ENCODE measurements at places on chromosomes 3 and 15. TPM values are rescaled to one million over a fixed set of nuclear protein-coding genes. Genes with fewer than 3 reads are reported as not detected.

- DNase-seq: no peak
- H3K4me1 ChIP-seq: no peaks in the 10 kb centered on the region
- no peaks in the 10 kb centered on the region for H3K27me3 ChIP-seq
- H3K36me3 ChIP-seq: no peaks in the 10 kb centered on the region
Observed at GRCh38 chr15:78431955-78432354, 6.1 kb upstream of the IREB2 start.

- no peaks in the 10 kb centered on the region for H3K36me3 ChIP-seq
- no peak overlapping the region for H3K4me3 ChIP-seq
- DNase-seq: no peak
- H3K4me1 ChIP-seq: peaks cover under 1% of the 10 kb centered on the region
Observed at GRCh38 chr3:23183731-23184130, 19.4 kb upstream of the UBE2E2 start.

TEX55 gene
- total RNA-seq: not detected

SERINC4 gene
- total RNA-seq: not detected

HHLA2 gene
- total RNA-seq: 0.26 TPM

NUDT16 gene
- 47.2 TPM for total RNA-seq

DNA sequence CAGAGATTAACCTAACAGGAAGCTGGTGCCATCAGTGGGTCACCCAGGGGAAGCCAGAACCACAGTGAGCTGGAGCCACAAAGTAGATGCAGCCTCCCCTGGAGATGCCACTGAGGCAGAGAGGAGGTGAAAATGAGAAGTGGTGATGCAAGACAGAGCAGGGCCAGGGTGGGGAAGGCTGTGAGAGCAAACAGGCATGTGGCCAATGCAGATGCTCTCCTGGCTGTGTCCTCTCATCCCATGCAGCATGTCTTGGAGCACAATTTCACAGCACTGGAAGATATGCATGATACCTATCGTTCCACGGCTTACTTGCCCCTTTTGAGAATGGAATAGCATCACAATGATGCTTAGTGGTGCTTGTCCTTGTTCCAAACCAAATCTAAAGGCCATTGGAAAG, 126.3 kb downstream of the ABHD5 start:
- H3K27ac ChIP-seq: no peak overlapping the region
- H3K4me1 ChIP-seq: no peaks in the 10 kb centered on the region
- no peaks in the 10 kb centered on the region for H3K27me3 ChIP-seq
- no peaks in the 10 kb centered on the region for H3K36me3 ChIP-seq

ANKDD1A gene
- total RNA-seq: 6.0 TPM

DNA sequence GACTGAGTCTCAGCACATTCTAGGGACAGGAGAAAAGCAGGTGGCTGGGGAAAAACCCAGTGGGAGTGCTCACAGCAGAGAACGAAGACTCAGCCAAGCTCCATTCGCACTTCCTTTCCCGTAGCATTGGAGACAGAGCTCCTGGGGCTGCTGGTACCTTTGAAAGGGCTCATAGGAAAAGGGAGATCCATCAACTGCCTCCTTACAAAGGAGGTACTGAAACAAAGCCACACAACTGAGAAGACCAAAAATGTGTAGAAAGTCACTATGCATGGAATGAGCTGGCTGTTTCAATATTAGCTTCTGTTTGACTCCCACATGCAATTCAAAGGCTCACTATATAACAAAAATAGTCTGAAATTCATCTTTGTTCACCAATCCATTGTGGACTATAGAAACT, 16.9 kb downstream of the STIMATE start:
- no peak overlapping the region for H3K27ac ChIP-seq
- H3K4me1 ChIP-seq: peaks cover 4% of the 10 kb centered on the region
- H3K27me3 ChIP-seq: no peaks in the 10 kb centered on the region

DNA sequence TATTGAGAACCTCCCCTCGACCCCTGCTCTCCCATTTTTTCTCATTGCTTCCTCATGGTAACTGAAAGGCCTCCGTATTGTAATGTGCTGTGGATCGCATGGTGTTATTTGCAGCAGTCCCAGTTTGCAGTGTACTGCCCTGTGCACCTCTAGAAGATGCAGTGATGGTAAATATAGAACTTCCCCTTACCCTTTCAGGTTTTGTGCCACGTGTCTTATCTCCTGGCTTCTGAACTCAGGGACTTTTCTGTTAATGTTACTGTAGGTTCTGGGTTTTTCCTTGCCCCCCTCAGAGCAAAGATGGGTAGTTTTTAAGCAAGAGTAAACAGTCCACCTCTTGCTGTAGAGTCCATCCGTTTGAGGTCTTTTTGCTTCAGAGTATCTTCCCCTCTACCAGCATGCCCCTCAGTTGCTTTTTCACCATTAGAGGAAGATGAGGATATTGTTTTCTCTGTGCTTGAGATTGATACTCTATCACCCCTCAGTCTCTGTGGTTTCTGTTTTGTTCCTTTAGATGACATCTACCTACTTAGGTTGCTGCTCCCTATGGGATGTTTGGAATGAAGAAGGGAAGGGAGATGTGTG, 22.4 kb downstream of the CHD2 start:
- H3K27ac ChIP-seq: peak overlapping the region; percentile 63
- peaks cover 78% of the 10 kb centered on the region for H3K4me1 ChIP-seq
- peaks cover 34% of the 10 kb centered on the region for H3K36me3 ChIP-seq
- no peaks in the 10 kb centered on the region for H3K27me3 ChIP-seq
- no peak for DNase-seq

FAM107A gene
- total RNA-seq: 91.5 TPM

DNA sequence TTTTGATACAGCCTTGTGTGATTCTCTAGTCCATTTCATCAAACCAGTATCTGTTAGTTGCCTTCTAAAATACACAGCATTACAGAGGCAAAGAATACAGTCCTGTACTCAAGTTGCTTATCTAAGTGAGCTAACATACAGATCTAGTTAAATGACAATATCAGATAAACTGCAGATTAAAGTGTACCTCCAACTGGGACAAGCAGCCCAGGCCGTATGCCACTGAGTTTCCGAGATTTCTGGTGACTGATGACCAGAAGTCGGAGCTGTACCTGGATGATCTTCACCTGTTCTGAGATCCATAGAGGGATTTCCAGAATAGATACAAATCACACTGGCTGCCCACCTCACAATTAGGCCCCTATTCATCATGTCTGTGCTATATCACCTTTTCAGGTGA, 6.3 kb upstream of the TRIM59 start:
- H3K27ac ChIP-seq: no peak overlapping the region
- H3K4me1 ChIP-seq: no peaks in the 10 kb centered on the region
- H3K27me3 ChIP-seq: no peaks in the 10 kb centered on the region
- no peak for DNase-seq
- no peaks in the 10 kb centered on the region for H3K36me3 ChIP-seq
- no peak overlapping the region for H3K4me3 ChIP-seq

GRCh38 chr3:122993124-122993978, 34.2 kb downstream of the SEMA5B start:
- H3K36me3 ChIP-seq: no peaks in the 10 kb centered on the region
- no peak overlapping the region for H3K4me3 ChIP-seq

ESYT3 gene
- 66.4 TPM for total RNA-seq

TMC3 gene
- total RNA-seq: not detected

- no peaks in the 10 kb centered on the region for H3K27me3 ChIP-seq
- peak overlapping the region; percentile 100 for H3K4me3 ChIP-seq
- no peak for DNase-seq
- H3K36me3 ChIP-seq: peaks cover 14% of the 10 kb centered on the region
- H3K4me1 ChIP-seq: peaks cover 48% of the 10 kb centered on the region
Observed at GRCh38 chr15:88621789-88622604, 857 bp downstream of the AEN start.

GRCh38 chr3:6444888-6445658, 415.8 kb upstream of the GRM7 start:
- no peaks in the 10 kb centered on the region for H3K27me3 ChIP-seq
- H3K4me3 ChIP-seq: no peak overlapping the region
- H3K36me3 ChIP-seq: no peaks in the 10 kb centered on the region
- H3K27ac ChIP-seq: no peak overlapping the region

DNA sequence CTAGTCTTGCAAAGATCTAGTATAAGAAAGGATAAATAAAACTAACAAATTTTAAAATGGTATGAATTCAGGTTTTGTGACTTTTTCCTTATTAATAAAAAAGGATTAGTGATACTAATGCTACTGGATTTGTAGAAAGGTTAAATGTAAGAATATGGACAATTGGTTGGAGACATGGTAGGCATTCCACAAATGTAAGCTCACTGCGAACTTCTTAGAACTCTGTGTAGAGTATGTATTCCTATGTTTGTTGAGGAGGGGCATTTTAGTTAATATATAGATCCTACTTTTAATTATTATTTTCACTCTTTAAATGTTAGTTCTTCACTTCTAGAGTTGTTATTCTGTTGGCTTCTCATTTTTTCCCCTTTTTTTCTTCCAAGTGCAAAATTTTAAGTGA, 414.3 kb downstream of the RBMS3 start:
- H3K27ac ChIP-seq: peak overlapping the region; percentile 73
- peaks cover 25% of the 10 kb centered on the region for H3K4me1 ChIP-seq
- H3K4me3 ChIP-seq: no peak overlapping the region
- no peak for DNase-seq
- H3K36me3 ChIP-seq: no peaks in the 10 kb centered on the region

PLCH1 gene
- total RNA-seq: 12.1 TPM

DNA sequence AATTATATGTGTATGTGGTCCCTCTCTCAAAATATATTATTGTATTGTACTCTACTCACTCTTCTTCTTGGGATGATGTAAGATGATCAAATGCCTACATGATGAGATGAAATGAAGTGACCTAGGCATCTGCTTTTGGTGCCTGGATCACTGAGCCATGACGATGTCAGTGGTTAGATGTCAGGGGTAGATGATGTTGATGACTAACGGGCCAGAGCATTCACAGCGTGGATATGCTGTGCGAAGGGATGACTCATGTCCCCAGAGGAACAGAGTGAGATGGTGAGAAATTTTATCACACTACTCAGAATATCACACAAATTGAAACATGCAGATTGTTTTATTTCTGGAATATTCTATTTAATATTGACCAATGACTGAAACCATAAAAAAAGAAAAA, 233.9 kb upstream of the CADM2 start:
- no peaks in the 10 kb centered on the region for H3K4me1 ChIP-seq
- no peak for DNase-seq
- no peak overlapping the region for H3K27ac ChIP-seq
- H3K27me3 ChIP-seq: no peaks in the 10 kb centered on the region
- no peak overlapping the region for H3K4me3 ChIP-seq
- H3K36me3 ChIP-seq: no peaks in the 10 kb centered on the region

GRCh38 chr3:192957441-192958021, 39.9 kb upstream of the MB21D2 start:
- no peaks in the 10 kb centered on the region for H3K36me3 ChIP-seq
- H3K4me1 ChIP-seq: peaks cover 6% of the 10 kb centered on the region
- DNase-seq: peak; percentile 63
- no peaks in the 10 kb centered on the region for H3K27me3 ChIP-seq
- peak overlapping the region; percentile 64 for H3K27ac ChIP-seq
- H3K4me3 ChIP-seq: peak overlapping the region; percentile 11

- H3K4me1 ChIP-seq: no peaks in the 10 kb centered on the region
- no peak for DNase-seq
- no peaks in the 10 kb centered on the region for H3K36me3 ChIP-seq
- H3K27me3 ChIP-seq: no peaks in the 10 kb centered on the region
- no peak overlapping the region for H3K27ac ChIP-seq
- no peak overlapping the region for H3K4me3 ChIP-seq
Observed at GRCh38 chr15:31039961-31040360, 48.5 kb upstream of the MTMR10 start.

DNA sequence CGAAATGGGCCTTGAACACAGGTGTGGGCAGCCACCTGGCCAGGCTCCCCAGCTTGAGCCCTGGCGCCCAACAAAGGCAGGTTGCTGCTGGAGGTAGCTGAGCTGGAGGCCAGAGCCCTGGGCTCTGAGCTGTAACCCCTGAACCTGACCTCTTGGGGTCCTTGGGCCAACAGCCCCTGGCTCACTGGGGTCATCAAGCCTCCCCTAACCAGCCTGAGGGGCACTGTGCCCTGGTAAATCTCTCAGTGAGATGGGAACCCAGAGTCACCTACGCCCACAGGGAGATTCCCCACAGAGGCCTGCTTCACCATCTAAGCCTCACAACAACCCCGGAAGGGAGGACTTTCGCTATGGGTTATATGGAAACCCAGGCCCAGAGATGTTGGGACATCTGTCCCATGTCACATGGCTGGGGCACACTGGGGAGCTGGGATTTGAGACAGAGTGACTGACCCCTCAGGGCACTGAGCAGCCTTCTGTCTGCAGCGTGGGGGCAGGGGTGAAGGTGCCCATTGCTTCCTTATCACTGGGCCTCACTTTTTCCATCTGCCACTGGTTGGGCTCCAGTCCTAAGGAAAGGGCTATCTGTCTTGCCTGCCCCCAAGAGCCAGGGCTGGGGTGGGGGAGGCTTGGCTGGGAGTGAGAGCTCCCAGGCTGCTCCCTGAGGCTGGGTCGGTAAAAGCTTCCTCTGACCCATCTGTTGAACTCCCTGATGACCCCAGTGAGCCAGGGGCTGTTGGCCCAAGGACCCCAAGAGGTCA, 59.1 kb downstream of the IQSEC1 start:
- H3K4me1 ChIP-seq: peaks cover 50% of the 10 kb centered on the region
- H3K27ac ChIP-seq: peak overlapping the region; percentile 89
- no peaks in the 10 kb centered on the region for H3K36me3 ChIP-seq

MUSTN1 gene
- 5.4 TPM for total RNA-seq

- H3K36me3 ChIP-seq: no peaks in the 10 kb centered on the region
- no peak overlapping the region for H3K4me3 ChIP-seq
- H3K4me1 ChIP-seq: peaks cover 15% of the 10 kb centered on the region
- no peak for DNase-seq
- peak overlapping the region; percentile 49 for H3K27ac ChIP-seq
Observed at GRCh38 chr3:186953011-186953487, 22.7 kb downstream of the ST6GAL1 start.

DNA sequence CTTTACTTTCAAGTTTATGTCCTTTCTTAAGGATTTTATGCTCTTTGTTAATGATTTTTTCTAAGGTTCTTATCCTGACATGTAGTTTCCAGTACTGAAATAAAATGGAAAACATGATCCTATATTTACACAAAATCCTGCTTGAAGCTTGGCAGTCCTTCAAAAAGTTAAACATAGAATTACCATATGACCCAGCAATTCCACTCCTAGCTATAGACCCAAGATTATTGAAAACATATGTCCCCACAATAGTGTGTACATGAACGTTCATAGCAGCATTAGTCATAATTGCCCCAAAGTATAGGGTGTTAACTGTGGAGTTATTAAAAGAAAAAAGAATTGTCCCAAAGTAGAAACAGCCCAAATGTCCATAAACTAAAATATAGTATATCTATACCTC, 33.2 kb downstream of the ITGB5 start:
- no peak overlapping the region for H3K27ac ChIP-seq
- no peaks in the 10 kb centered on the region for H3K27me3 ChIP-seq
- H3K4me3 ChIP-seq: no peak overlapping the region

AADACL2 gene
- total RNA-seq: not detected
